ENCODE measurements at places on chromosomes 7 and 10. TPM values are rescaled to one million over a fixed set of nuclear protein-coding genes. Genes with fewer than 3 reads are reported as not detected.

The TEX47 gene
- not detected for total RNA-seq

The TMEM139 gene
- total RNA-seq: not detected

The CRYGN gene
- not detected for total RNA-seq

The CYP2C9 gene
- not detected for total RNA-seq

GRCh38 chr7:9983048-9983447, 990.6 kb upstream of the PHF14 start:
- DNase-seq: no peak

GRCh38 chr7:2466675-2467074, 9.5 kb downstream of the GRIFIN start:
- no peak for DNase-seq

GRCh38 chr10:69334302-69335062, 56.2 kb downstream of the HK1 start:
- no peak for DNase-seq

DNA sequence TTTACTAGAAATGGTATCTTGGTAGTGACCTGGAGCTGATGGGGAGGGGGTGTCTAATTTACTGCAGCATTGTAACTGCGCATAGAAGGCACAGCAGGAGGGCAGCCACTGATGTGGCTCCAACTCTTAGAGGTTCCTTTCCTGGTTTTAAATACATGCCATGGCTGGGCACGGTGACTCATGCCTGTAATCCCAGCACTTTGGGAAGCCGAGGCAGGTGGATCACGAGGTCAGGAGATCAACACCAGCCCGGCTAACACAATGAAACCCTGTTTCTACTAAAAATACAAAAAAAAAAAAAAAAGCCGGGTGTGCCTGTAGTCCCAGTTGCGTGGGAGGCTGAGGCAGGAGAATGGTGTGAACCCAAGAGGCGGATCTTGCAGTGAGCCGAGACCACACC, 19.2 kb upstream of the SEC61G start:
- DNase-seq: peak; percentile 67

DNA sequence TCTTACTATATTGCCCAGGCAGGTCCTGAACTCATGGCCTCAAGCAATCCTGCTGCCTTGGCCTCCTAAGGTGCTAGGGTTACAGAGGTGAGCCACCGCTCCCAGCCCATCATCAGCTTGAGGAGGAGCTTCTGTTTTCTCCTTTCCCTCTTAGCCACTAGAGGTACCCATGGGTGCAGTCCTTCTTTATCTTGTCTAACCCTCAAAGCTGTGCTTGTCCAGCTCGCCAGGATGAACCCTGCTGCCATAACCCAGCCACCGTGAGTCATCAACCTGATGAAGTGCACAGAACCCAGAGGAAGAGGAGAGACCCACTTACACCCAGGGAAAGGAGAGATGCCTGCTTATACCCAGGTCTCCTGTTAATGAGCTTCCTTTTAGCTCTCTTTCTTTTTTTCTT, 133.4 kb downstream of the CUL2 start:
- DNase-seq: peak; percentile 48

GRCh38 chr7:24578052-24578451, 4.8 kb downstream of the PALS2 start:
- DNase-seq: no peak

DNA sequence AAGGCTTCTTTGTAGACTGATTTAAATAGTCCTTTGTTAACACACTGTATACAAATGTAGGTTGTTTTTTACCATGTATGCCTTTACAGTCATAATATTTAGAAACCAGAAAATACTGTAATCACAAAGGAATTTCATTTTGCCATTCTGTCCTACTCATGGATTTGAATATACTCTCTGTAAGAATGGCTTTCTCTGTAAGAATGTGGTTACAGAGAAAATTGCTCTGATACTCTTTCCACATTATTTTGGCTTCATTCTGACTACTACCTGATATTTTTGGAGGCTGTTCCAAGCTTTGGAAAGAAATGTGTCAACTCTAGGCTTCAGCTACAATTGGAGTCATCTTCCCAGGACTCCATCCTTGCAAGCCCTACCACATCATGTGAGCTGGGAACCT, 23.5 kb downstream of the CH25H start:
- DNase-seq: peak; percentile 29

GRCh38 chr10:42988069-42988468, 88.8 kb upstream of the RET start:
- DNase-seq: no peak

DNA sequence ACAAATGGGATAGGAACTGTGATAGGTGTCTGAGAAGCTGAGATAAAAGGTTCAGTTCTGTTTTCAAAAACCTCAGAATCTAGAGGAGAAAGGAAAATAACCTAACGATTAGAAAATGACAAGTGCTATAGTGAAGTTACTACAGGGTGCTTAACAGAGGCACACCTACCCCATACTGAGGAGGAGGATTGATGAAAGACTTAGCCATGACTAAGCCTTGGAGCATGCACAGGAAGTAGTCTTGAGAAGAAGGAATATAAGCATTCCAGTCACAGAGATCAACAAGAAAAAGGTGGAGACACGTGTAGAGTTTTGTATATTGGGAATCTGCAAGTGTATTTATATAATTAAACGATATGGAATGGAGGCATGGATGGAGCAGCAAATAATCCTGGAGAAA, 1225.5 kb upstream of the CELF2 start:
- DNase-seq: peak; percentile 78

- DNase-seq: no peak
Observed at GRCh38 chr10:66983475-66983818, 57.6 kb downstream of the LRRTM3 start.

DNA sequence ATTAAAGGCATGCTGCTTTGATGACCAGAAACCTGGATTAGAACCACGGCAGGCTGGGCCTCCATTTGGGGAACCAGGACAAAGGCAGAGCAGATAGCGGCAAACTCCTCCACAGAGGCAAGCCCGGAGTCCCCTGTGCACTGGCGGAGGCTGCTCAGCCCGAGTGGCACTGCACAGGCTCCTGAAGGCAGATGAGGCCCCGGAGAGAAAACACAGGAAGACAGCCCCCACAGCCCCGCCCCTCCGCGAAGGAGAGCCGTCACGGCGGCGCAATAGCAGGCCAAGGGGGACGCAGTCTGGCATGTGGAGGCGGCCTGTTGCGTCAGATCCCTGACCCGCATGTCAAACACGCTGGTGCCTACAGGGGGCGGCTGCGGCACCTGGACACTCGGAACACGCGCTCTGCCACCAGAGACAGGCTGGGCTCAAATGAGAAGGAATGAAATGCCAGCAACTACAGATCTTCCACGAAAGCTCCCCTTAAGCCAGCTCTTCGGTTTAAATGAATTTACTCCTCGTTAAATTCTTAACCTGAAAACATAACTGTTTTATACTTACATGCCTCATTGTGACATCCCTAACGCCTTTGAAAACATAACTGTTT, 128.5 kb downstream of the MAD1L1 start:
- no peak for DNase-seq

- DNase-seq: no peak
Observed at GRCh38 chr7:116441534-116441933, 58.0 kb upstream of the CAV2 start.

GRCh38 chr7:129531721-129532120, 29.4 kb downstream of the SMKR1 start:
- DNase-seq: no peak

DNA sequence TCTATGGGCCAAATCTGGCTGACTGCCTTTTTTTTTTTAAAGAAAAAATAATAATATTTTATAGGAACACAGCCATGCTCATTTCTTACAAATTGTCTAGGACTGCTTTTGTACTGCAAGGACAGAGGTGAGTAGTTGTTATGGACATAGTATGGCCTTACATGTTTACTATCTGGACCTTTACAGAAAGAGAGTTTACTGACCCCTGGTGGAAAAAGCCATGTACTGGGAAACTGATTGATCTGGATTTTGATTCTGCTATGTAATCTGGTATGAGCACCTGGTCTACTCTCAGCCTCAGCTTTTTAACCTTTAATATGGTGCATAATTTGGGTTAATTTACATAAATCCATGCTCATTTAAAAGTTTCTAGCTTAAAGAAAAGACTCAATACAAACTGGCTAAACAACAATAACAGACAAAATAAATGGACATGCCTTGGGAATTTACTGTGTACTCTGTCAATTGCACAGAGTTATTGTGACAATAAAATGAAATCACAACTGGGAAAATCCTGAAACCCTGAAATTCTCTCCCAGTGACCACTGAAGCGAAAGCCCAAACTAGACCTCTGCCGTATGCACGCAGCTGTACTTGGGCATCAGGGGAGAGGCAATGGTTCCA, 260.7 kb downstream of the BMPER start:
- peak; percentile 36 for DNase-seq

- DNase-seq: no peak
Observed at GRCh38 chr10:75272094-75272493, 36.3 kb upstream of the COMTD1 start.

DNA sequence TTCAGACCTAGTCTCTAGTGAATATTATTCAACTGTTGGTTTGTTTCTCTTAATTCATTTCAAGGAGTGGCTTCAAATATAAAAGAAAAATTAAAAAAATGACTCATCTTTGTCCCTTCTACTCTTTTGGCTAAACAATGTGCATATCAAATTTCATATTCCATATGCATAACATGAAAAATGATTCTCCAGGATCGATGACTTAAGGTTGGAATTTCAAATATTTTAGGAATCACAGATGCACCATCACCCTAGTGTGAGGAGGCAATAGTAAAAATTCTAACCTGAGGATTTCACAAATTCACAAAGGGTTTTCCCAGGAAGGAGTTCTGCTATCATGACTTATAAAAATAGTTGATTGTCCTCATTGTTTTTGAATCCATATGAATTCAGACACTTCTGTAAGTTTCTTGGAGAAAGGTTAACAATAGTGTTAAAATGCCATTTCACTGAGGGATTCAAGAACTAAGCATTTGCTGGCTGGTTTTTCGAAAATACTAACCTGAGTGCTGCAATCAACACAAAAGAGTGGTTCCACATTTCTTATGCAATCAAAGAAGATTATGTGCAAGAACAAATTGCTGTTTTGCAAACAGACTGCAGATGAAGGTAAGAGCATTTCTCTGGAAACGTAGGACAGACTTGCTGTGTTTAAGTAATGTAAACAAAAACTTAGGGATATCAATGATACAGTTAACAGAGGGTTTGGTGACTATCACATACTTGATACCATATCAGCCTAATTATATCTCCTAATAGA, 547.5 kb upstream of the LRRTM3 start:
- no peak for DNase-seq

DNA sequence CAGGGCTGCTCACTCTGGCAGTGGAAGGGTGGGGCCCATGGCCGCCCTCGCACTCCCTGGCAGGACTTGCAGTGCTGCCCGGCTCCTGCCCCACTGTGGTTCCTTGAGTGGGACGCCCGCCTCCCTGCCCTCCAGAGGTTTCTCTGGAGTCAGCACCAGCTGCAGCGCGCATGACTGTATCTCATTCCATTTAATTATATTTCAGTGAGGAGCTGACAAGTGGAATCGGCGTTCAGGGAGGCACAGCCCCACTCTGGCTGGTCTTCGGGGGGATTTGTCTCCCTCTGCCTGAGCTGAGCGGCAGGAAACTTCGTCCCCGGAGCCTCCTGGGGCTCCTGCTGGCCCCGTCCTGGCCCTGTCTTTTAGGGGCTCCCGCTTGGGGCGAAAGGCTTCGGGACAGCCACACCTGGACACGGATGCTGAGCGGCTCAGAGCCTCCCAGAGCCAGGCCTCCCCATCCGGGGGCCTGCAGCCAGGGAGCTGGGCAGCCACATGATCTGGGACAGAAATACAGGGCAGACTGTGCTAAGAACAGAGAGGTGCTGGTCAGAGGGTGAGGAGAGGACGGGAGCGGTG, 75.3 kb upstream of the NKX6-2 start:
- no peak for DNase-seq

- no peak for DNase-seq
Observed at GRCh38 chr7:157897681-157898080, 560.9 kb downstream of the DNAJB6 start.

DNA sequence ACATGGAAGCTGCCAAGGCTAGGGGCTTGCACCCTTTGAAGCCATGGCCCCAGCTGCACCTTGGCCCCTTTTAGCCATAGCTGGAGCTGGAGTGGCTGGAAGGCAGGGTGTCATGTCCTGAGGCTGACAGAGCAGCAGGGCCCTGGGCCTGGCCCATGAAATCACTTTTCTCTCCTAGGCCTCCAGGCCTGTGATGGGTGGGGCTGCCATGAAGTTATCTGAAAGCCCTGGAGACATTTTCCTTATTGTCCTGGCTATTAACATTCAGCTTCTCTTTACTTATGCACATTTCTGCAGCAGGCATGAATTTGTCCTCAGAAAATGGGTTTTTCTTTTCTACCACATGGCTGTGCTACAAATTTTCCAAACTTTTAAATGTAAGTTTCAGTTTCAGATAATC, 106.9 kb upstream of the ELMO1 start:
- DNase-seq: no peak

DNA sequence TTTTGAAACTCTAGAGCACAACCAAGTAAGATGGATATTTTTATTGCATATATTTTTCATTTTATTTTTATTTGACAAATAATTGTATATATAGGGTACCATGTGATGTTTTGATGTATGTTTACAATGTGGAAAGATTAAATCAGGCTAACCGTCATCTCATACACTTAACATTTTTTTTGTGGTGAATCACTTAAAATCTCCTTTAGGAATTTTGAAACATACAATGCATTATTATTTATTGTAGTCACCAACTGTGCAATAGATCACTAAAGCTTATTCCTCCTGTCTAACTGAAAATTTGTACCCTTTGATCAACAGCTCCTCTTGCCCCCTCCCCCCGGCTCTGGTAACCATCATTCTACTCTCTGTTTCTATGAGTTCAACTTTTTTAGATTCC, 77.2 kb downstream of the DNAH11 start:
- no peak for DNase-seq

DNA sequence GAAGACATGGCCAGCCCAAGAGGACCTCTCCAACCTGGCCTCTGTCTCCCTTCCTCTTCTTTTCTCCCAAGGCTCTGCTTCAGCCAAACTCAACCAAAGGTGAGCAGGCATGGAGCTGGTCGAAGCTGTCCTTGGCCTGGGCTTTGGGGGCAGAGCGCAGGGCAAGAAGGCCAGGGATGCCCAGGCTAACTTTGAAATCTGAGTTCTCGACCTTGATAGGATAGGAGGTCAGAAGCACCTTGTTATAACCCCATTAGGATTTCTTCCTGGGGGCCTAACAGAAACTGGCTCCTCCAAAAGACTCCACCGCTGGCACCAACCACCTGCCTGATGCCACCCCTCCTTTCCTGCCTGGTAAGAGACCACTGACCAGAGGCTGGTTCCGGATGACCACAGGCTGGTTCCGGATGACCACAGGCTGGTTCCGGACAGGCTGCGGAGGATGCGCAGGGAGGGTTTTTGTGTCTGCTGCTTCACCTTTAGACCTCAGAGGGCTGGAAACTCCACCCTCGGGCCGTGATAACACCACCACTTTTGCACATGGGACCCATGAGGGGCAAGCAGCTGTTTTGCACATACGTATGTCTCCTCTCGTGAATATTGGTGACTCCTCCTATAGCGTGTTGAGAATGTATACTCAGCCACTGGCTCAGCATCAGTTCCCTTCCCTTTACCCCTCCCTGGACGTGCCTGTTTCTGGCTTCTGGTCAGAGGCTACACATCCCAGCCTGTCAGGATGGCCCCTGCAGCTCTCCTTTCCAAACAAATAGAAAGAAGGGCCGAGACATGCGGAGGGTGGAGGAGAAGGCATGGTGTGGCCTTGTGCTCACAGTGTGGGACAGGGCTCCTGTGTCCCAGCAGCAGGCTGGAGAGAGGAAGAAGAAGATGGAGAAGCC, 140.1 kb downstream of the DNAJB6 start:
- no peak for DNase-seq

GRCh38 chr10:43278216-43278615, 11.4 kb upstream of the RASGEF1A start:
- no peak for DNase-seq

All from HT1080 (cell line).